ENCODE measurements at places on chromosomes 3 and 15. TPM values are rescaled to one million over a fixed set of nuclear protein-coding genes. Genes with fewer than 3 reads are reported as not detected.
A peak's percentile ranks its signal among the peaks of the same experiment; 100 is the strongest.

- no peak for DNase-seq
These were observed 67.5 kb upstream of the TJP1 start for GRCh38 chr15:29889542-29890329.

The SOX2 gene
- total RNA-seq: not detected

DNA sequence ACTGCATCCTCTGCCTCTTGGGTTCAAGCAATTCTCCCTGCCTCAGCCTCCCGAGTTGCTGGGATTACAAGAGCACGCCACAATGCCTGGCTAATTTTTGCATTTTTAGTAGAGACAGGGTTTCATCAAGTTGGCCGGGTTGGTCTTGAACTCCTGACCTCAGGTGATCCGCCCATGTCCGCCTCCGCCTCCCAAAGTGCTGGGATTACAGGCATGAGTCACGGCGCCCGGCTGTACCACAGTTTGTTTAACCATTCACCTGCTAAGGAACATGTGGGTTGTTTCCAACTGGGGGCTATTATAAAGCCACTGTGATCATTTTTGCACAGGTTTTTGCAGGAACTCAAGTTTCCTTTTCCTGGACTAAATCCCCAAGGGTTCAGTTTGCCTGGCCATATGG, 123.2 kb upstream of the RAP2B start:
- DNase-seq: no peak

The POPDC2 gene
- 0.26 TPM for total RNA-seq

GRCh38 chr15:77239882-77240608, 169.1 kb upstream of the TSPAN3 start:
- DNase-seq: no peak

DNA sequence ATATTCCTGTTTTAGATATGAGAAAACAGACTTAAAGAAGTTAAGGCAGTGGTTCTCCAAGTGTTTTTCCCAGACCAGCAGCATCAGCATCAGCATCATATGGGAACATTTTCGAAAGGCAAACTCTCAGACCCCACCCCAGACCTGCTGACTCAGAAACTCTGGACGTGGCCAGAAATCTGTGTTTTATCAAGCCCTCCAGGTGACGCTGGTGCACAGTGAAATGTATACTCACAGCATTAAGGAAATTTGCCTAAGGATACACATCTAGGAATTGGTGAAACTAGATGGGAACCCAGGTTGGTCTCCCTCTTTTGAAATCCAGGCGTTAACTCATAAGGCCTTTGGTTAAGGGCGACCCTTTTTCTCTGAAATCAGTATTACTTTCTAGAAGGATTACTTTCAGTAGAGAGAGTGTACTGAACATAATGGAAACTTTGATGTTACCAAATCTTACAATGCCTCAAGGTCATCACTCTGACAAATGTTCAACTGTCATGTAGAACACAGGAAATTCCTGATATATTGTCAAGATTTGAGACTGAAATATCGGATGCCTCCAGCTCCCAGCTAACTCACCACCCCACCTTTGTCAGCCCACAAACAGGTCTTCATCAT, 910.2 kb downstream of the ROBO1 start:
- DNase-seq: no peak

DNA sequence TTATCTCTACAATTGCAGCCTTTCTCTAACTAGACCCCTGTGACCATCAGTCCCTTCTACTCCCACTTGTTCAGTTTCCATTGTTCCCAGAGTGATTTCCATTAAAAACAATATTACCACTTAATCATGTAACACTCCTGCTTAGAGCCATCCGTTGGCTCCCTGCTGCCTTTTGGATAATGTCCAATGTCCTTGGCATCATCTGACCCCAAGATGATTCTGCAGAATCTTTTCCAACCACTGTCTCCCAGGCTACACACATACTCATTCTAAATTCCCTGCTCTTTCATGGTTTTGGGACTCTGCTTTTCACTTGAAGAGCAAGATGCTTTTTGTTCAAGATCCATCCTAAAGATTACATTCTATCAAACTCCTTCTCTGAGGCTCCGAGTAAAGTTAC, 7.1 kb downstream of the KCNH8 start:
- no peak for DNase-seq

DNA sequence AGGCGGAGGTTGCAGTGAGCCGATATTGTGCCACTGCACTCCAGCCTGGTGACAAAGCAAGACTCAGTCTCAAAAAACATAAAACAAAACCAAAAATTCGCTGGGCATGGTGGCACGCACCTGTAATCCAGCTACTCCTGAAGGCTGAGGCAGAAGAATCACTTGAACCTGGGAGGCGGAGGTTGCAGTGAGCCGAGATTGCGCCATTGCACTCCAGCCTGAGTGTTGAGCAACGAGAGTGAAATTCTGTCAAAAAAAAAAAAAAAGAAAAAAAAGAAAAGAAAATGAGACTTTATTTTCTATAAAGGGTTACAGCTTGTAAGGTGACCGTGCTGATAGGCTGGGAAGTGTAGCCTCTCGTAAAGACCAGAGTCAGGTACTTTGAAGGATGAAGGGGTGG, 6.0 kb upstream of the HACD3 start:
- DNase-seq: no peak

DNA sequence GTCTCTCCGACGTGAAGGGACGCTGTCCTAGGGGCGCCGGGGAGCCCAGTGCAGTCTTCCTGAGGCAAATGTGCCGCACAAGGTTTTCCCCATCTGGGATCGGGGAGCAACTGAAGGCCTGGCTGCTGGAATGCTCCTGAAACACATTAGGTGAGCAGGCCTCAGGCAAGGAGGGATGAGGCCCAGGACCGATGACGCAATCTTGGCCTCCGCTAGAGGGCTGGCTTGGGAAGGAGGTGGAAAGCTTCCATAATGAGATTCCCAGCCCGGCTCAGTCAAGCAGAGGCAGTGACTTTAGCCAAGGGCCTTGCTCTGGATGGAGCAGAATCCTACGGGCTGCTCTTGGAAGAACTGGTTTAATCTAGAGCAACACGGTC, 50.8 kb downstream of the CPN2 start:
- DNase-seq: peak; percentile 81

- no peak for DNase-seq
These were observed 33.5 kb downstream of the BDH1 start for GRCh38 chr3:197522183-197522715.

DNA sequence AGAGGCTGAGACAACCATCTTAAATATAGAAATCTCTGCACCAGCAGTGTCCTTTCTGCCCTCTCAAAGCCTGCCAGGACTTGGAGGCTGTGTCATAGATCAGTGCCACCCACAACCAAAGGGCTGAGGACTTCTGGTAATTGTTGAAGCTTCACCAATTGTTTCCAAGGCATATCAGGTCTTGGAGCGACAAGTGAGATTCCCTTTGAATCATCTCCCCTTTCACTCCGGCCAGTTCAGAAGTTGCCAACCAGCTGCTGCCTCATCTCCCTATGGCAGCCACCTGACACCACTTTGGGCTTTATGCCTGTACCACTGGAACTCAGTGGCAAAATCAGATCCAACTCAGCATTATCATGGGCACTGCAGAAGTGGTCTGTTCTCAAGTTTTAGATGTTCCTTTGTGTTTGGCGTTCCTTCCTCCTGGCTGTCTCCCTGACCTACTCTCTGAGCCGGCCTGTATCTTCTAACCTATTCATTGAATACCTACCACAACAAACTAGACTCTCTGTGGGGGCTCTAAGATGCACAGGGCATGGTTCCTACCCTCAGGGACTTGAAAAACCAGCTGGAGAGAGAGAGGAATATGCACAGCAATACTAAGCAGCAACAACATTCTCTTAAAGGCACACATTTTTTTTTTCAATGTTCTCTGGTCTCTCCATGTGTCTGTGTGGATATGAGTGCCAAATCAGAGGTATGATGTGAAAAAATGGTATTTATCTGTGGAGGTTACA, 90.8 kb upstream of the PFN2 start:
- DNase-seq: no peak

The DVL3 gene
- 33.7 TPM for total RNA-seq

- peak; percentile 59 for DNase-seq
These were observed 27.3 kb upstream of the DMXL2 start for GRCh38 chr15:51649659-51650521.

The C3orf20 gene
- not detected for total RNA-seq

The APOD gene
- total RNA-seq: 2.1 TPM

GRCh38 chr3:132164469-132165092, 129.8 kb upstream of the CPNE4 start:
- peak; percentile 52 for DNase-seq

DNA sequence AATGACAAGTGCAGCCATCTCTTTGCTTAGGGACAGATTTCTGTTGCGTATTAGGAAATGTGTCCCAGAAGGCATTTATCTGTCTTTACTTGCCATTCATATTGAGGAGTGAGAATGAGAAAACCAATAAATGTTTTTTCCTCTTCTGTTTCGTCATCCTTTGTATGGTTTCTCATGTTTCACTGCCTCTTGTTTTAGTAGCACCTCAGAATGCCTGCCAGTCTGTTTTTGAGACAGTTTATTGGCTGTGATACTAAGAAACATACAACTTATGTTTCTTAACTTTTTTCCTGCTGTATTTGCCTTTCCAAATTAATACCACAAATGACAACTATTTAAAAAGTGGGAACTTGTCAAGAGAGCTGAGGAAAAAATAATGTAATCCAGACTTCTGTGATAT, 390.2 kb upstream of the GOLIM4 start:
- no peak for DNase-seq

GRCh38 chr3:83454353-83454752, 1504.4 kb upstream of the CADM2 start:
- no peak for DNase-seq

GRCh38 chr3:117790235-117790987, 1080.8 kb downstream of the TUSC7 start:
- DNase-seq: no peak

GRCh38 chr3:151015767-151016477, 43.4 kb upstream of the CLRN1 start:
- peak; percentile 18 for DNase-seq

- peak; percentile 61 for DNase-seq
These were observed 69.4 kb downstream of the TFRC start for GRCh38 chr3:196012481-196012880.

GRCh38 chr15:70152070-70152480, 54.4 kb upstream of the TLE3 start:
- DNase-seq: peak; percentile 64

DNA sequence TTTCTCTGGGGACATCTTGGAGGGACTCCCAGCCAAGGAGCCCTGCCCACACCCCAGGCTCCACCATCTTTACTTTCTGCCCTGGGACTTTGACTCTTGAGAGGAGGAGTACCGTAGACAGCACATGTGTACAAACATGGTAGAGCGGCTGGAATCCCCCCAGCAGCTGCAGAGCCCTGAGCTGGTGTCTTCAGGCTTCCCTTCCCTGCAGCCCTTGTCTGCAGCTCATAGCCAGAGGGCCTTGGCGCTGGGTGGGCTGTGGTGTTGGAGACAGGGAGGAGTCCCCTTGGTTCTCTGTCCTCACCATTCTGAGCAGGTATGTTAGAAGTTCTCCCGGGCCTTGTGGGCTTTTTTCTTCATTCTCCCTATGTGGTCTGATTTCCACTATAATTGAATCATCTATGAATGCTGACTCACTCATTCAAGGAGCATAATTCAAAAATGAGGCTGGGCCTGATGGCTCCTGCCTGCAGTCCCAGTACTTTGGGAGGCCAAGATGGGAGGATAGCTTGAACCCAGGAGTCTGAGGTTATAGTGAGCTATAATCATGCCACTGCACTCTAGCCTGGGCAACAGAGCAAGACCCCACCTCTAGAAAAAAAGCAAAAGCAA, 97.8 kb upstream of the MEF2A start:
- no peak for DNase-seq

- DNase-seq: no peak
These were observed 22.3 kb downstream of the RORA start for GRCh38 chr15:61206767-61207166.

DNA sequence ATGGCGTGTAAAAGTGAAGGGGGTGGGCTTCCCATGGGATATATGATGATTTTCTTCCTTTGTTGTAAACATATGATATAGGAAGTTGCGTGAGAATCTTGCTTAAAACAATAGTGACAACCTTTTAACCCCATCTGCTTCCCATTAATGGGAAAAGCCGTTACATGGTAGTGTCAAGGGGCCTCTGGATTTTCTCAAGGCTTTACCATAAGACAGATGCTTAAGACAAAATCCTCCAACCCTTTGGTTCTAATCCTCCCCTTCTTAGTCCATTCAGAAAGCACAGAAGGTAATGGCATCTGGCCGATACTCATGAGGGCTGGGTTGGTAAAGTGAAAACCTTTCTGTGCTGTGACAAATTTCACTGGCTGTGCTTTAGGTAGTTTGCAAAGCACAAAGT, 25.0 kb downstream of the DPH3 start:
- DNase-seq: peak; percentile 44

GRCh38 chr3:126994661-126995245, 11.8 kb downstream of the PLXNA1 start:
- no peak for DNase-seq

DNA sequence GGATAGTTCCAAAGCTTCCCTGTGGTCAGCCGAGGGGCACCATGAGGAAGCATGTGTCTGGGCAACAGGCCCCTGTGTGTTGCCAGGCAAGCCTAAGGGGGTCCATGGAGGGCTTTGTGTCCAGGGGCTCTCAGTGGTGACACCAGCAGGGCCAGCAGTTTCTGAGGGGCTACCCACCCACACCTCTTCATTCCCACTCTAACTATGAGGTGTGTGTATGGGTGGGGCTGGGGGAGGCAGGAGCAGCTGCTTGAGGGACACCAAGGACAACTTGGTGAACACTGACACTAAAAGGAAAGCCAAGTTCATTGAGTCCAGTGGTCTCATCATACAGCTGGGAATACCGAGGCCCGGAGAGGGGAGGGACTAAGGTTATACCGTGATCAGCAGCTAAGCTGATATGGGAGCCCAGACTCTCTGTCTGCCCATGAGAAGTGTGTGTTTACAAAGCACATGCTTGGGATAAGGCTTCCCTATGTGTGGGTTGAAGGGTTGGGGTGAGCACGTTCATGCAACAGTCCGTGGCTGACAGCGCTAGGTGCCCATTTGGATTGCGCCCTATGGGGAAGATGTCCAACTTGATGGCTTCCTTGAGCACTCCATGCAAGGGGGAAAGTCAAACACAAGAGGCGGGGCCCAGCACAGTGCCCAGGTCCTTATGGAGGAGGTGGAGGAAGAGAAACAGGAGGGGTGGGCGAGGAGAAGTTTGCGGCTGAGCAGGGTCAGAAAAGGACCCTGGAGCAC, 34.8 kb upstream of the CHRNB4 start:
- no peak for DNase-seq

The PLA2G4F gene
- not detected for total RNA-seq

The FEZF2 gene
- not detected for total RNA-seq

DNA sequence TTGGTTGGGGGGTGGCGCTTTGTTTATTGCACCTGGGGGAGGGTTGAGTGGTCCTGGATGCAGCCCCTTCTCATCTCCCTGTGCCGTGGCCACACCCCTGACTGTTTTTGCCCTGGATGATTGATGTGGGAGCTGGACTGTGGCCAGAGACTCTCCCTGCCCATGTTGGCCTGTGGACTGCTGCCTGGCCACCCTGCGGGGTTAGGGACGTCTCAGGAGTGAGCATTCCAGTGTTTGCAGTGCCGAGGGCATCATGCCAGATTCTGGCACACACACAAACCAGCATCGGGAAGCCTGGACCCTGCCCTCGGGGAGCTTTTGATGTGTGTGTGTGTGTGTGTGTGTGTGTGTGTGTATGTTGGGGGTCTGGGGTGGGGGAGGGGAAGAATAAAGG, 15.8 kb downstream of the APBA2 start:
- DNase-seq: no peak
